ENCODE measurements at places on chromosomes 7 and 10.

GRCh38 chr7:147022056-147022455 is 905.5 kb downstream of the CNTNAP2 start:
- no peak for DNase-seq

GRCh38 chr10:45500304-45500703 is 126.3 kb downstream of the ALOX5 start:
- no peak for DNase-seq

- DNase-seq, result peak; percentile 18
Observed at GRCh38 chr10:96721207-96721572, 876 bp upstream of the PIK3AP1 start.

- no peak for DNase-seq
Observed at GRCh38 chr10:114288424-114289095, 49.5 kb downstream of the VWA2 start.

DNA sequence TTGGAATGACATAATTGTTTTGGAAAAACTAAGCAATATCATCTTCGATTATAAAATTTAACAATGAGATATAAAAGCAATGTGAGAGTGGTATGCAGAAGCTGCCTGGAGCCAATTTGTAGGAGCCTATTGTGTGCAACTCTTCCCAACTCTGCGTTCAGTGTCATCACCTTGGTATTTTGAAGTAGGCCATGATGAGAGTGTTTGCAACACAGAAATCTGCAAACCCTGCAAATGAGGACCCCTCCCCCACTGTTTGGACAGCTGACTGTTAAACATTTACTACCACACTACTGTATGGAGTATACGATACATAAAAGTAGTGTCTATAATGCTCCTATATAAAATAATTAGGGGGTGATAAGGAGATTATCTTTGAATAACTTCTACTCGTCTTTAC is 531.3 kb downstream of the ATRNL1 start:
- DNase-seq, result peak; percentile 4

DNA sequence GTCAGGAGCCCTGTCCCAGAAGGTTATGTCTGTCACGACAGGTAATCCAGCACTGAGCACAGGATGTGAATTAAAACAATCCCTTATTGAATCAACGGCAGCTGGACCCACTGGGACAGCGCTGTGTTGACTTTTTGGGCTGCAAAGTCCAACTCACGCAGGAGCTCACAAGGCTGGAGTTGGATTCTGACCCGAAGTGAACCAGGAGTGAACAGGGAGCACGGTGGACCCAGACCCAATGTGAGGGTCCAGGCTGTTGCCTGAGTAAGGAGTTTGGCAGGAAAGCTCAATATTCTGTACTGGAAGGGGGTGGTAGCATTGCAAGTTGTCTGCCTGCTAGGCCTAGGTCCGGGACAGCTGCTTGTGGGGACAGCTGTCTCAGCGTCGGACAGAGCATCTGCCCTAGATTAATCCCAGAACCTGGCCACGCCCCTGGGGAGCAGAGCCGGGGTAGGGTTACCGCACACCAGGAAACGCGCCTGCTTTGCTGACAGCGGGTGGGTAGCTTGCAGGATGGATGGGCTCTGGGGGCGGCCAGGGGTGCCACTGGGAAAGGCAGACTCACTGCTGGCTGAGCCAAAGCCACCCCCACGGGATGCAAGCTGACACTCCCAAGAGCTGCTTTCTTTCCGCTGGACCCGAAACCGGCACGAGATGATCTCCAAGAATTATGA is 24.0 kb downstream of the COL26A1 start:
- DNase-seq, result peak; percentile 16

DNA sequence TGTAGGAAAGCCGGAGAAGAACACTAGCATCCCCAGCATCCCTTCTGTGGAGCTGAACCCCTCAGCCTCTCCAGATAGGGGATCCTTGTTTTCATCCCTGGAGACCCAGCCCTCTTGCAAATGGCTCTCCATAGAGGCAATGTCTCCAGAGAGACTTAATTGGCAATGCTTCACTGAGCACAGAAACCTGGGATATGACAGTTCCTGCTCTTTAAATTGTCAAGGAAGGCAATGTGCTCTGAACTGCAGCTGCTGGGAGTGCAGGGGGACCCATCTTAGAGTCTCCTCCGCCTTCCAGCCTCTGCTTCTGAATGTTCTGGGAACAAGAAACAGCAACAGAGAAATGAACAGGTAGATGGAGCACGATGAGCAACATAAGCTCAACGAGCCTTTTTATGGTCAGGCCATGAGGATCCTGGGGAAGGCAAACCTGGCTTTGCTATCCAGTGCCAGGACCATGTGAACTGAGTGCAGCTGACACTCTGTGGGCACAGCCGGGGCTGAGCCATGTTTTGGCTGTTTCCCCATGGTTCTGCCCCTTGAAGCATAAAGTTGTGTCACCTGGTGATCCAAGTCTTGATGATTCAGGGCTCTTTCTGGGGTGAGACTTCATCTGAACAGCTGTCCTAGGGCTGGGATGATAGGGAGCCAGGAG is 481.0 kb downstream of the PLXNA4 start:
- no peak for DNase-seq

DNA sequence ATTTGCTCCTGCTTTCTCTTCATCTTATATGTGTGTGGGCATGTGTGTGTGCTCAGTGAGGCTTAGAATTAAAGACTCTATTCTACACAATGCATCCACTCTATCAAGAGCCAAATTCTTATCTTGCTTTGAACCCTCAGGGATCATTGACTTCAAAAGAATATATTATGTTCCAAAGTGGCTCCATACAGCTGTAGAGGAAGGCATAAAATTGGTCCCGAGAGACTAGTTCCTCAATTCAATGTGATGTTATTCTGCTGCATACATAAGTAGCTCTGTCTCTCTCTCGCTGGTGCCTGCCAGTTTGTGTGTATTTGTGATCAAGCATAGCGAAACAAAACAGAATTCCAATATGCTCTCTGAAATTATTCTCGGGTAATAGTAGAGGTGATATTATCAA is 997.9 kb upstream of the POT1 start:
- DNase-seq, result peak; percentile 78

- no peak for DNase-seq
Observed at GRCh38 chr10:51445588-51445987, 253.8 kb downstream of the CSTF2T start.

DNA sequence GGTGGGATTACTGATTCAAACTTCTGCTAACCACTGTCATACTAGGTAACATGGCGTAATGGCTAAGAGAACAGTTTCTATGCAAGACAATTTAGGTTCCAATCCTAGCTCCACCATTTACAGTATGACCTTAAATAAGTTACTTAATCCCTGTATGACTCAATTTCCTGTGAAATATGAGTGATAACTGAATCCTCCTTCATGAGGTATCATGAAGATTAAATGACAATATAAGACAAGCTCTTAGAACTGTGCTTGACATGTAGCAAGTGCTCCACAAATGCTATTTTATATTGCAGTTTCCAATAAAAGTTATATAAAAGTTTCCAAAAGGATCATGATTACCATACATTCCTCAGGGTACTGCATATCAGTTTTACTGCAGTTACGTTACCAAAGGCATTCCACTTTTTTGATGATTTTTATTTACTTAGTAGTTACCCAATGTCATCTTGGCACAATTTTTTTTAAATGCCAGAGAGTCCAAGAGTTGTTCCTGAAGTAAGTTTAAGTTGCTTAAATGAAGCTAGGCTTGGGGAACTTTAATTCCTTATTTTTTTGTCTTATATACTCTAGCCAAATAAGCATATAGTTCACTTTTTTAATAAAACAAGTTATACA is 7.1 kb downstream of the DOCK4 start:
- no peak for DNase-seq

DNA sequence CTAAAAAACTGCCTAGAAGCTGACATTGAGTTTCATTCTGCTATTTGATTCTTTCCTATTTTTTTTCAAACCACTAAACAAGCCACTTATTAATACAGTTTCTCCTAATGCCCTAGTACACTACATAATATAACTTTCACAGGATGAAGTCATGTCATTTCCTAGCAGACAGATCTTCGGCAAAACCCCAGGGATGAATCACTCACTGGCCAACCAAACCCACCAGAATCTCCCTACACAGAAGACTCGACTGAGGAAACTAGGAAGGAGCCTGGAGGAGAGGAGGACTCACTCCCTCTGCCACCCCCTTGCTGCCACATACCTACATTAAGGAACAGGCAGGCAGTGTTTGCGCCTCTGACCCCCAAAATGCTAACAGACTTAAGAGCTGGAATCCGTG is 33.4 kb downstream of the XPNPEP1 start:
- DNase-seq, result no peak

GRCh38 chr10:112835217-112835715 is 114.8 kb upstream of the TCF7L2 start:
- DNase-seq, result no peak

DNA sequence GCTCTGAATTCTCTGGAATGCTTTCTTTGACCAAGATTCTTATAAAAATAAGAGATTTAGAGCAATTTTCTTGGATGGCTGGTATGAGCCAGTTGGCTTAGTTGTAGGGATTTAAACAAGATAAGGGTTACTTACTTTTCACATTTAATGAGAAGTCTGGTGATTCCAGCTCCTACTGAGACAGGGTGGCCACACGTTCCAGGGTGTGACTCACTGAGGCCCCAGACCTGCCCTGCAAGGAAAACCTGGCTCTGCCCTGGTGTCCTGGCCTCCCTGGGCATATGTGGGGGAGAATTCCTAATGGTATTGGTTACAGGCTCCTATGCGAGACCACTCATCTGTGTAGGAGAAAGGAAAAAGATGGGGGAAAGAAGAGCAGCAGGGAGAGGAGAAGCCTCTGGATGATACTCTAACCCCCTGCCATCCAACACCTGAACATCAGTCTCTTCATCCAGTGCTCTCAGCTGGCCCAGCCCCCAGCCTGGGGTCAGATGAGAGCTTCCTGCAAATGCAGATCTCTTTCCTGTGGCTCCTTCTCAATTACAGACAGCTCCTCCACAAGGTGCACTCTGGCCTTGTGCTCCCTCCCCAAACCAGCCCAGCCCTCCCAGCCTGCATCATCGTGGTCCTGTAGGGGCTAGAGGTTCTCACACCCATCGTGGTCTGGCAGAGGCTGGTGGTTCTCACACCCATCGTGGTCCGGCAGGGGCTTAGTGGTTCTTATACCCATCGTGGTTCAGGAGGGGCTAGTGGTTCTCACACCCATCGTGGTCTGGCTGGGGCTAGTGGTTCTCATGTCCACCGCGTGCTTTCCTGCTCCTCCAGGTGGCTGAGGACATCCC is 139.9 kb downstream of the EGFR start:
- no peak for DNase-seq

GRCh38 chr7:33706771-33707200 is 198.6 kb upstream of the BMPER start:
- DNase-seq, result no peak

DNA sequence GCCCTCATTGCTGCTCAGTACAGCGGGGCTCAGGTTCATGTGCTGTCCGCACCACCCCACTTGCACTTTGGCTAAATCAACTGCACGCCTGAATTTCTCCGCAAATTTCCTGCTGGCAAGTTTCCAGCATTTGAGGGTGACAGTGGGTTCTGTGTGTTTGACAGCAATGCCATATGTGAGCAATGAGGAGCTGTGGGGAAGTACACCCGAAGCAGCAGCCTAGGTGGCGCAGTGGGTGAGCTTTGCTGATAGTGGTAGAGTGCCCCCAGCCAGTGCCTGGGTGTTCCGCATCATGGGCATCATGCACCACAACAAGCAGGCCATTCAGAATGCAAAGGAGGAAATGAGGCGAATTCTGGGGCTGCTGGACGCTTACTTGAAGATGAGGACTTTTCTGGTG is 103.9 kb upstream of the POT1 start:
- peak; percentile 57 for DNase-seq

DNA sequence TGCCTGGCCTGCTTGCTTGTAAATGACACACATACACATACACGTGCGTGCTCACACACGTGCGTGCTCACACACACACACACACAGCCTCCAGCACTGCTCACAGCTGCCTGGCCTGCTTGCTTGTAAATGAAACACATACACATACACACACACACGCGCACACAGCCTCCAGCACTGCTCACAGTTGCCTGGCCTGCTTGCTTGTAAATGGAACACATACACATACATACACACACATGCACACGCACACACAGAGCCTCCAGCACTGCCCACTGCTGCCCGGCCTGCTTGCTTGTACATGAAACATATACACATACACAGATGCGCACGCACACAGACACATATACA is 397.2 kb downstream of the PLXNA4 start:
- no peak for DNase-seq

GRCh38 chr7:73865738-73866445 is 4.9 kb downstream of the TMEM270 start:
- DNase-seq, result peak; percentile 19

GRCh38 chr7:111982133-111982532 is 224.1 kb downstream of the DOCK4 start:
- DNase-seq, result no peak

DNA sequence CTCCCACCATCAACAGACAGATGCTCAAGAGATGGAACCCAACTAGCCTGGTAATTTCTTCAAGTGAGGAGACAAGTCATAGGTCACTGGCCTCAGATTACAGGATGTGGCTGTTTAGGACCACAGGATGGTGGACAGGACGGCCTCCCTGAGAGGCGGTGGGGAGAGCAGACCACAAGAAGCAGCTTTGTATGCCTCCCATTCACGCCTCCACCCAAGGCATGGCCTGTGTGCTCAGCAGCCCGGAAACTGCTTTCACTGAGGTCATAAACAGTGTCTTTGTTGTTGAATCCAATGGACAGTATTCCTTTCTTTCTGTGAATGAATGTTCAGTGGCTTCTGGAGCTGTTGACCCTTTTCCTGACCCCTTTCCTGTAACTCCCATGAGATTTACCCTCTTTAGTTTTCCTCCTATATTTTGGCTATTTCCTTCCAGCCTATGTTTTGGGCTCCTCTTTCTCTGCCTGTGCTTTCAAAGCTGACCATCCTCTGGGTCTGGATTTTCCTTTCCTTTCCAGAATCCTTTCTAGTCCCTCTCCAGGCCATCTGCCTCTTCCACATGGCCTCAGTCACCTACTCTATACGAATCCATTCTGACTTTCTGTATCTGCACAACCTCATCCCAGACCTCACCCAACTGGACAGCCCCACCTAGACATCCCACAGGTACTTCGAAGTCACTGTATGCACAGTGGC is 32.4 kb upstream of the INPP5F start:
- no peak for DNase-seq

DNA sequence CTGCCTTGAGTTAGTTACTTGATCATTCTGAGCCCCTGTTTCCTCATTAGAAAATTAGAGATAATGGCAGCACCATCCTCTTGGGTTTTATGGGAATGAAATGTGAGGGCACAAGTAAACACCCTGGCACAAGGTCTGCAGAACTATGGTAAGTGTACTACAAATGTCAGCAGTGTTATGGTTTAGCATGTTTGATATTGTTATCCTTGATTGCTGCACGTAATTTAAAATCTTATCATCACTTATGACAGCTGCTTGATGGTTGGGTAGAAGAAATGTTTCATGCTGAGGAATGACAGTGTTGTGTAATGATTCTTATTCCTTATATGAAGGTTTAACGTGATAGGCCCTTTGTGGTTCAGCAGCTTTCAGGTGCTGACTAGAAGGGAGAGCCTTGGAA is 134.3 kb downstream of the KAT6B start:
- DNase-seq, result no peak

- DNase-seq, result peak; percentile 89
Observed at GRCh38 chr7:5284304-5285281, 1.9 kb downstream of the SLC29A4 start.
